ENCODE measurements at places on chromosomes 1 and 21.
A peak's percentile ranks its signal among the peaks of the same experiment; 100 is the strongest.

- DNase-seq, result no peak
These were observed 96.9 kb downstream of the ERG start for GRCh38 chr21:38401191-38401926.

- no peak for DNase-seq
These were observed 262.5 kb downstream of the HLX start for GRCh38 chr1:221141606-221142285.

- DNase-seq, result no peak
These were observed 376.9 kb downstream of the HHIPL2 start for GRCh38 chr1:222171005-222171404.

DNA sequence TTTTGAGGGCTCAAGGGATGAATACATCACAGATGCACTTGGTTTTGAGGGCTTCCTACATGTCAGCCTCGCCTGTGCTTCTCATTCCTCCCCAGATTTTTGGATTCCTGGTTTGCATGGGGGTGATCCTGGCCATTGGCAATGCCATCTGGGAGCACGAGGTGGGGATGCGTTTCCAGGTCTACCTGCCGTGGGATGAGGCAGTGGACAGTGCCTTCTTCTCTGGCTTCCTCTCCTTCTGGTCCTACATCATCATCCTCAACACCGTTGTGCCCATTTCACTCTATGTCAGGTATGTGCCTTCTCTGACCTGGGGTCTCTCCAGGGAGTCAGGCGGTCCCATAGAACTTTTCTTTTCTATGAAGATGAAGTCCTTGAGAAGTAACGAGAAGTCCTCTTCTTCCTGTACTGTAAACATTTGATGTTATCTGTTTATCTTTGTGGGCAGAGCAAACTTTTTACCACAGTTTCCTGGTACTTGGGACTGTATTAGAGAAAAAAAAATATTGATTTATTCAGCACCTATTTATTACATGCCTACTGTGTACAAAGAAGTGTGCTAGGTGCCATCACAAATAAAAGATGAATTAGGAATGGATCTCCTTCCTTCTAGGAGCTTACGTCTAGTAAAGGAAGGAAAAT is 12.0 kb downstream of the ATP8B2 start:
- DNase-seq, result no peak

DNA sequence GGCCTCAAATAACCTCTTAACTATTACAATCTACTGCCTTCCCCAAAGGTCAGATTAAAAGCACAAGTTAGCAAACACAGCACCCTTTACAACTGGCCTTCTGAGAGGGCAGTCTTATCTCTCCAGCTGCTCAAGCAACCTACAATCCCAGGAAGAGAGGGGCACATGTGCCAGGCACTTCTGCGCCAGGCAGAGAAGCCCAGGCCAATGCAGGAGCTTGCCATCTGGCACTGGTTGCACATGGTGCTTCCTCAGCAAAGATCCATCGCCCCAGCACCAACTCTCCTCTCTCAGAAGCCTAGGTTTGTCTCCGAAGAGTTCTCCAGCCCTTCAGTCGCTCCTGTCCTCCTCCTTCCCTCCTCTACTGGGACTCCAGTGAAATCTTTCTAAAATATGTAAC is 2.5 kb downstream of the STK40 start:
- no peak for DNase-seq

DNA sequence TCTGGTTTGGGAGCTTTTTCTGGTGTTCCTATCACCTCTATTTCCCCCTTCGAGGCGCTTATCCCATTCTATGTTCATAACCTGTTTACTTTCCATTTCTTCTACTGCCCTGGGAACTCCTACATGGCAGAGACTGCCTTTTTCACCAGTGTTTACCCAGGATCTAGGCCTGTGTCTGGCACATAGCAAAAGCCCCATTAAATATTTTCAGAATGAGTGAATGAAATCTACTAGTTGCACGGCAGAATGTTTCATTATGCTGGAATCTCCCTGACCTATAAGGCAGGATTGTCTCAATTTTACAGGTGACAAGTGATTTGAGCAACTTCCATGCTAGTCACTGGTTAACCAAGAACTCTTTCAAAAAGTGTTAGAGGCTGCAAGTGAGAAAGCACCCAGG is 70.1 kb downstream of the PGM1 start:
- no peak for DNase-seq

GRCh38 chr1:226199971-226200370 is 13.4 kb upstream of the ACBD3 start:
- no peak for DNase-seq

DNA sequence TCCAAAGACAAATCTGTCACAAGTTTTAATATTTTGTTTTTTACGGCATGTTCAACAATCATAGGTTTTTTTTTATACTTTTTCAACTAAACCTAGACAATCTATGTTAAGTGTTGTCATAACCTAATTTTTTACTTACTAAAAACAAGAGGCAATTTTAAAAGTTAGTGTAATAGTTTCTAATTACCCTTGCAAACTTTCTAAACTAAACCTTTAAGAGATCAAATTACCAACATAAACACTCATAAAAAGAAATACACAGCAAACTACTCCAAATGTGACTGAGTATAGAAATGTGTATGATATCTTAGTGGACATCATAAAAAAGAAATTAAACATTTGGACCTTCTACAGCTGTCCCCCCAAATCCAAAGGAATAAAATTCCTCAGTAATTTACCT is 10.0 kb downstream of the ZNF281 start:
- DNase-seq, result no peak

- DNase-seq, result no peak
These were observed 386.2 kb upstream of the ADGRL2 start for GRCh38 chr1:81414488-81415015.

DNA sequence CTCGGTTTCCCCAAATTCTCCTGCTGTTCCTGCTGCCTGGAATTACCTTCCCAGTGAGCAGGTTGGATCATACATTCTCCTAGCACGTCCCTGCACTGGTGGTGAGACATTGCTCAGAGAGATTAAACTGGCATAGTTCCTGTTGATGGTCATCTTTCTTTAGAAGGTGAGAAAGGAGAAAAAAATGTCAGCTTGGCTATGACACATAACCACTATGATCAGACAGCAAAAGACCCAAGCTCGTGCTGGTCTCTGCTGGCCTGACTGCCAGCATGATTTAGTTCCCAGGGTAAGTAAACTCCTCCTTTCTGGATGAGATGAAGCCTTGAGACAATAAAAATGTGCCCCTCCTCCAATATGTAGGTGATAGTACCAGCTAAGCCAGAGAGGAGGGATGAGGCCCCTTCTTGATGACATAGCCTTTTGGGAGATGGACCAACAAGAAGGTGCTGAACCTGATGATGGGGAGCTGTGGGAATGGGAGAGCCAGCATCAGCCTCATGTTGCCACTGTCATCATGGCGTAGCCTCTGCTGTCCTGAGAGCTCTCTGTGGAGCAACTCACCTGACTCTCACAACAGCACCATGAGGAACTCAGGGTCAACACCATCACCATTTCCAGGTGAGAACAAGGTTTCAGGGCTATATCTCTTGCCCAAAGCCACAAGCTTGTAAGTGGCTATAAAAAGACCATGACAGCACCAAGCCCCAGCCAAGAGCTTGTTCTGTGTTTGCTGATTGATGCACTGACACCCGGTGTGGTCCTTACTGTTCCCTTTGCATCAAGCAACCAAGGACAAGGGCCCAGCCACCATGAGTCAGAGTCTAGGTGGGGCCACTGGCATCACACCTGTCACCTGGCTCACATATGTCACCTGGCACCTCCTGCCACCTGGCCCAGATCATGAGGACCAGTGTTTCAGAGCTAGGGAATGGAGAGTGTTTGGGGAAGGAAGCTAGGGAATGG is 200.0 kb downstream of the MATN1 start:
- DNase-seq, result no peak

DNA sequence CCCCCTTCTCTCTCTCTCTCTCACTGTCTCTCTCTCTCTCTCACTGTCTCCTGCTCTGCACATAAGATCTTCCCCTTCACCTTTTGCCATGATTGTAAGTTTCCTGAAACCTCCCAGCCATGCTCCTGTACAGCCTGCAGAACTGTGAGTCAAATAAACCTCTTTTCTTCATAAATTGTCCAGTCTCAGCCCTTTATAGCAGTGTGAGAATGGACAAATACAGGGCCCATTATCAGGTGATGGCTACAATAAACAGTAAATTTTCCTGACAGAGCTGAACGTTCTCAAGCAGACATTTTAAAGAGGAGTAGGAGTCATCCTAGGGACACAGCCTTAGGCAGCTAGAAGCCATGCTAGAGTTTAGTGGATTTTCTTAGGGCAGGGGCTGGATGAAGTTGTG is 1679.7 kb upstream of the B3GALT2 start:
- DNase-seq, result no peak

- DNase-seq, result no peak
These were observed 10.9 kb upstream of the ADAMTS5 start for GRCh38 chr21:26977746-26978145.

DNA sequence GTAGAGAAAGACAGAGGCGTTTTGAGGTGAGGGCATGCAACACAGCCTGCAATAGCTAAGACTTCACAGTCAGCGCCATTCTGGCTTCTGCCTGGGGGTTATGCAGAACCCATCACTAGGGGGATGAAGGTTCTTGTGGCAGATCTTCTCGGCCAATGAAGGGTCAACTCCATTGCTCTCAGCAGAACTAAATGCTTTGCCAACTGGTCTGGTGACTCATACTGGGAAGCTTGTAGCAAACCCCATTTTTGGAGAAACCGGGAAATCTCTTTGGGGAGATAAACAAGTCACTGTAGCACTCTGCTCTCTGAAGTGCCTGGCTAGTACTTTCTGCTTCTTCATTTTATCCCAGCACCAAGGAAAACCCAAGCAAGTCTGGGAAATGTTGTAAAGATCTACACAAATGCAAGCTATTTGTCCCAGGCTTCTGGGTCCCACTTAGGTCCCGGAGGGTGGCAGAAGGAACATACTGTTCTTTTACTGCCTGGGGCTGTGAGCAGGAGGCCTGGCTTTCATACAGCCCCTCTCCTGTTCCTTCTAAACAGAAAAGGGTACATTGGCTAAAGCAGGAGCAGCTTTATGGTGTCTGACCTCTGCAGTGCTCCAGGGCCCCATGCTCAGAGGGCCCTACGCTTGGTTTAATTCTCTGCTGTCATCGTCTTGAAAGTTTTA is 28.8 kb downstream of the SHISA4 start:
- no peak for DNase-seq

DNA sequence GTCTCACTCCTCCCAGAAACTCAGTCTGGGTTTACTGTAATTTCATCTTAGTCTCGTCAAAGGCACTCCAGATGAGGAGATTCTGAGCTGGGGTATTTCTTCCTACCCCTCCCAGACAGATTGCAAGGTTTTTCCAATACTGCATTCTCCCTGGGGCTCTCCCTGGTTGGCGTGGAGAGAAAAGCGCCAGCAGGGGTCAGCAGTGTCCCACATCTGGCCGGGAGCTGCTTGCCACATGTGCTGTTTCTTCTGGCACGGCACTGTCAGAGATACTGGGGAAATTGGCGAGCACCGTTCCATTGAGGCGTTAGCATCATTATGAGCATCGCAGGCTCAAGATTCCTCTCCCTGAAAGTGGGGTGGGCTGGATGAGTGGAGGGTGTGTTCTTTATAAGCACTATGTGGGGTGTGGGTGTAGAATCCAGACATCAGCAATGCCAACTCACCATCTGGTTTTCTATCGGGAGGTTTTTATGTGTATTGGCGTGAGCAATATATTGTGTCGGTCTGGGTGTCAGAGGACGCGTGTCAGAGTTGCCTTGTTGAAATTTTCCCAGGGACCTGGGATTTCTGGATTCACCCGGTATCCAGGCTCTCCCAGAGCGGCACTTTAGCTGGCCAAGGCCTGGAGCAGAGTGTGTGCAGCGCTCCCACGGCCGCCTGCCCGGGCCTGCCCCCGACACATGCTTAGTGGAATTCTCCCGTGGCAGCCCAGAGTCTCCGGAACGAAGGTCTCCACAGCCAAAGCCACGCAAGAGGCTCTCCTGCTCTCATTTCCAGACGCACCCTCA is 8.0 kb upstream of the NAV1 start:
- peak; percentile 65 for DNase-seq

DNA sequence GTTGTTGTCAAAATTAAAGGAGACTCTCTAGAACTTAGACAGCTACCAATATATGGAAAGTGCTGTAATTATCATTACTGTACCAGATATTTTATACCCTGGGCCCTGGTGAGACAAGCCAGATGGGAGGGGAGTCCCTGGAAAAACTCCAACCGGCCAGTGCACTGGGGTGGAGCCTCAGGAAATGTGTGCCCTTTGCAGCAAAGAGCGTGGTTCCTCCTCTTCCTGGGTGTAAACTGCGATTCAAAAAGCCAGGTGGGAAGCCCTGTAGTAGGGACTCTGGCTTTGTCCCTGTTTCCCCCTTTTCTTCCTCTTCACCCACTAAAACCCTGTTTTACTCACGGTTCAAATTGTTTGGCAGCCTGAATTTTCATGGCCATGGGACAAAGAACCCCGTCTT is 812.3 kb downstream of the PLA2G4A start:
- no peak for DNase-seq

GRCh38 chr1:170339534-170339933 is 192.4 kb upstream of the GORAB start:
- no peak for DNase-seq

DNA sequence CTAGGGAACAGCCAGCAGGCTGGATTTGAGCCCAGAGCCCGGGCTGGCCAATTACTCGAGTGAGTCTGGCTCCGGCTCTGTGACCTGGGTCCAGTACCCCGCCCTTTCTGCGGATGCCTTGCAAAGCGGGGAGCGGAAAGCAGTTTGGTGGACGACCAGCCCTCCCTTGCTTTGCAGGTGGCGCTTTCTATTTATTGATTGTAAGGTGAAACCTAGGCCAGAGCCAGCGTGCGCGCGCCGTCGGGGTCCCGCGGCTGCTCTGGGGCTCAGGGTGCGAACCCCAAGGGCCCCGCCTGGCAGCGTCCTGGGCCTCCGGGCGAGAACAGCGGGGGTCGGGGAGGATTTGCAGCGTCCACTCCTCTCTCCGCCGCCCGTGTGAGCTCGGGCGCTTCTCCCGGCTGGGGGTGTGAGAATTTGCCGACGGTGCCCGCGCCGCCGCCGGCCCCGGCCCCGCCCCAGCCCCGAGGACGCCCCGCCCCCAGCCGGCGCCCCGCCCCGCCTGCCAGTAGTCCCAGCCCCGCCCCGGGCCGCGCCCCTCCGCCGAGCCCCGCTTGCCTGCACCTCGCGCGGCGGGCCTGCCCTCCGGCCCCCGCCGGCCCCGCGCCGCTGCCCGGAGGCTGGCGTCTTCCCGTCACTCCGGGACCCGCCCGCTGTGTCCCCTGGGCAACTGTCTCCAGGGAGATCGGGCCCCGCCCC is 37.6 kb downstream of the PIK3CD start:
- DNase-seq, result no peak

- no peak for DNase-seq
These were observed 709 bp downstream of the TNFRSF14 start for GRCh38 chr1:2556678-2557481.

DNA sequence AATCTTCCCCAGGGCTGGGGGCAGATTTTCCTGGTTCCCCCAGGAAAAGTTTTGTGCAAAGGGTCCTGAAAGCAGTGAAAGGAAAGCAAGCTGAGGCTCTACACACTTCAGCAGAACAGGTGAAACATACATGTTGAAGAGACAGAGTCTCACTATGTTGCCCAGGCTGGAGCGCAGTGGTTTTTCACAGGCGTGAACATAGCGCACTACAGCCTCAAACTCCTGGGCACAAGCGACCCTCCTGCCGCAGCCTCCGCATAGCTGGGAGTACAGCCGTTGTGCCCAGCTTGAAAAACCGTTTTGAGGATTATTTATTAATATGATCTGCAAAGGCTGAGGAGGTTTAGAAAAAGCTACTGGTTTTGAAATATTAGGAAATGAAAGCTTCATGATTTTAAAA is 11.8 kb downstream of the PRDM15 start:
- DNase-seq, result no peak

Measured in NCI-H2107 (cell line).